A549 treated with RU486 at 1 μM for 4 hours (cell line): ENCODE measurements at places on chromosomes 7 and 10. TPM values are rescaled to one million over a fixed set of nuclear protein-coding genes. Genes with fewer than 3 reads are reported as not detected.

GPC2 gene
- 0.54 to 1.1 TPM (median 0.96 TPM) in 5 replicates for total RNA-seq

STAMBPL1 gene
- total RNA-seq, result 28.9 to 40.1 TPM (median 36.3 TPM) in 5 replicates

ADIRF gene
- total RNA-seq, result 0.21 TPM in 1 of 5 replicates, not detected in the others

GOLGA7B gene
- 4.0 to 5.9 TPM (median 4.7 TPM) in 5 replicates for total RNA-seq

TEX47 gene
- not detected in 5 replicates for total RNA-seq

CXCL12 gene
- 0.15 to 0.17 TPM in 2 of 5 replicates, not detected in the others for total RNA-seq

FGFR2 gene
- total RNA-seq, result 0.42 to 1.0 TPM (median 0.64 TPM) in 5 replicates
